ENCODE measurements at places on chromosomes 16 and 17. TPM values are rescaled to one million over a fixed set of nuclear protein-coding genes. Genes with fewer than 3 reads are reported as not detected.

DNA sequence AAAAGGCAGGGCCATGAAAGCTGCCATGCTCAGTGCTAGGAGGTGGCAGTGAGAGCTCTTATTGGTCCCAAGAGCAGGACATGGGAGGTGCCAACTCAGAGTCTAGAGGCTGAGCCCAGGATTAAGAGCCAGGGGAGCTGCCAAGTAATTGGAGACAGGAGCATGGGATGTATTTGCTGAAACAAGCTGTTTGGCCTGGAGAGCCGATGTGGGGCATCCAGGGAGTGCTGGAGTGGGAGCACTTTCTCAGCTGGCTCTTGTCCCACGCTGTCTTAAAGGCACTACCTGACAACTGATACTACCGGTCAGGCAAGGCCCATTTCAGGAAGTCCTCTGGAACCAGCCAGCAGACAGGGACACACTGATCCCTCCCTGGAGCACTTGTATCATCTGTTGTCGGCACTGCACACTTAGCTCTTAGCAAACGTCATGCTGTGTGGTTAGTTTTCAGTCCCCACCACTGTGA, 19.3 kb downstream of the ANKFN1 start:
- no peak for DNase-seq

DNA sequence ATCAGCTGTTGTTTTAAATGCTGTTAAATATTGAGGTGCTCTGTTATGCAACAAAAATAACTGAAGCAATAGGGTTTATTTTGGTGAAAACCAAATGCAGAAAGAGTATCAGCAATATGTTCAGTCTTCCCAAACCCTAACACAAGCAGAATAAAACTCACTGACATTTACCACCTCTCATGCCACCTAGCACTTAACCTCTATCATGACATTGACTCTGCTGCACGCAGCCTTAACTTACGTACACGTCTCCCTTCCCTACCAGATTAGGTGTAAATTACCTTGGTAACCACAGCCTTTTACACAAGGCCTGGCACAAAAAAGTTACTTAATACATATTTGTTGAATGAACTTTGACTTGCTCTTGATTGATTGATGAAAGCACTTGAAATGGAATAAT, 9.9 kb upstream of the AKAP1 start:
- DNase-seq: no peak

Gene RNF157
- 34.3 TPM for total RNA-seq

DNA sequence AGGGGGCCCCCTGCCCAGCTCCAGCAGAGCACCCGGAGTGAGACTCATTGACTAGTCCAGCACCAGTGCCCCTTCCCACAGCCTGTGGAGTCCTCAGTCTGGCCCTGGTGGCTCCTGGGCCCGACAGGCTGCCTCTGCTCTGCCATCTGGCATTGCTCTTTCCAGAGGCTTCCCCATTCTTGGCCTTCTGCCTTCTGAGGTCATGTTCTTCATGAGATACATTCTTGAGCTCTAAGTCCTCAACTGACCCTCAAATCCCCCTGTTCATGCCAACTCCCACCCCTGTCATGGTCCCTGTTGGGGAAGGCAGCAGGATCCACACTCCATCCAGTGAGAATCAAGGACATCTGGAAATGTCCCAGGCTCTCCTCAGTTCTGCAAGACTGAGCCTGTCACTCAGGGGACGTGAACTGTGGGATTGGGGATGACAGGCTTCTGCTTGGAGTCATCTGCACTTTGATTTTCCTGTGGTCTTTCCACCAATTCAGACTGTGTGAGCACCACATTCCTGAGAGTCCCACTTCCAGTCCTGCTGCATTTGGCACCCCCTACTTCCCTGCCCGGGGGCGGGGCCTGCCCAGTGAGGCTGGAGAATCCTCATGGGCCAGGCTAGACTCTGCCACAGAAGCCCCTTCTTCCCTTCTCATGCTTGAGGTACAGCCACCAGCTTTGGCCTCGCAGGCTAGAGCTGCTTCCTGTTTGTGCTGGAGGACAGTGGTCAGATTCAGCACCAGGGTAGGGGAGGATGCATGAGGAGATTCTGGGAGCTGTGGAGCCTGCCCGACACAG, 2.7 kb downstream of the TRPV2 start:
- DNase-seq: no peak

Gene TMIGD1
- not detected for total RNA-seq

Measured in activated T-helper 2 cell treated with anti-CD3 and anti-CD28 coated beads, Interferon-gamma antibody, Interleukin-2, Interleukin-4, amounts not matched to agents 10 μg/mL and 5 μg/mL and 100 μg/mL, durations not matched to agents 14 hours and 24 hours and 36 hours (primary cell).